Cardiac muscle cell (in vitro differentiated cells and primary cell): ENCODE measurements at places on chromosomes 16 and 17. TPM values are rescaled to one million over a fixed set of nuclear protein-coding genes. Genes with fewer than 3 reads are reported as not detected.

DNA sequence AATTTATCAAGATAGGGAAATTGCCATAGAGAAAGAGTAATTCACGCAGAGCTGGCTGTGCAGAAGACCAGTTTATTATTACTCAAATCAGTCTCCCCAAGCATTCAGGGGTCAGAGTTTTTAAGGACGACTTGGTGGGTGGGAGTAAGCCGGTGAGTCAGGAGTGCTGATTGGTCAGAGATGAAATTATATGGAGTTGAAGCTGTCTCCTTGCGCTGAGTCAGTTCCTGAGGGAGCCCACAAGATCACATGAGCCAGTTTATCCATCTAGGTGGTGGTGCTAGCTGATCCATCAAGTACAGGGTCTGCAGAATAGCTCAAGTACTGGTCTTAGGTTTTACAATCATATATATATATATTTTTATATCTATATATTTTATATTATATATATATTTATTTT, 6.0 kb upstream of the AQP8 start:
- no peak overlapping the region for H3K27ac ChIP-seq
- peak; percentile 54 for DNase-seq
- no peak overlapping the region for H3K4me3 ChIP-seq
- no peaks in the 10 kb centered on the region for H3K27me3 ChIP-seq
- peaks cover 6% of the 10 kb centered on the region for H3K4me1 ChIP-seq
- no peaks in the 10 kb centered on the region for H3K36me3 ChIP-seq

DNA sequence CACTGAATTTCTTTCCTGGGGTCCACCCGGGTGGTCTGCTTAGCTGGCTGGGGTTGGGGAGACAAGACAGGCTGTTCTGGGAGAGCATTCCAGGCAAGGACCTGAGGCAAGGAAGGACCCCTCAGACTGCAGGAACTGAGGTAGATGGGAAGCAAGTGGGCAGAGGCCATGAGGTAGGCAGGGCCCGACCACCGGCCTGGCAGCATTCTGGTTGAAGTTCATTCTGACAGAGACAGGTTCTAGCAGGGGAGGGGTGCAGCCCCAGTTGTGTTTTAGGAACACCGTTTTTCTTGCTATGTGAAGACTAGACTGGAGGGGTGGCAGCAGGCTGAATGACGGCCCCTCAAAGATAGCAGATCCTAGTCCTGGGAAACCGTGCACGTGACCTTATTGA, 17.5 kb downstream of the B9D1 start:
- no peak for DNase-seq
- H3K4me1 ChIP-seq = peaks cover 11% of the 10 kb centered on the region
- H3K27ac ChIP-seq = no peak overlapping the region
- no peak overlapping the region for H3K4me3 ChIP-seq

DNA sequence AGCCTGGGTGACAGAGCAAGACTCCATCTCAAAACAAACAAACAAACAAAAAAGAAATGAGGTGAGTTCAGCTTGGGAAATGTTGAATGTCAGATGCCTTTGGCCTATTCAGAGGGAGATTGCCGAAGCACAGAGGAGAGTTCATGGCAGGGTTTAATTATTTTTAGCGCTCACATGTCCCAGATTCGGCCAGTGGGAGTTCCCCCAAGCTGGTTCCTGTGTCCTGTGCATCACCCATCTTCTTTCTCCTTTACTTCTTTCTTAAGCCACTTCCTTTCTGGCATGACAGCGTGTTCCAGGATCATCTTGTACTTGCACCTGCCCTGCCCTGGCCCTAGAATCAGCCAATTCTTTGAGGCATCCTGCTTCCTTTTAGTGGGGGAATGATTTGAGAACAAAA, 9.2 kb downstream of the MPV17L start:
- H3K27me3 ChIP-seq = no peaks in the 10 kb centered on the region
- no peak overlapping the region for H3K27ac ChIP-seq
- no peak overlapping the region for H3K4me3 ChIP-seq
- H3K4me1 ChIP-seq = no peaks in the 10 kb centered on the region
- no peak for DNase-seq

DNA sequence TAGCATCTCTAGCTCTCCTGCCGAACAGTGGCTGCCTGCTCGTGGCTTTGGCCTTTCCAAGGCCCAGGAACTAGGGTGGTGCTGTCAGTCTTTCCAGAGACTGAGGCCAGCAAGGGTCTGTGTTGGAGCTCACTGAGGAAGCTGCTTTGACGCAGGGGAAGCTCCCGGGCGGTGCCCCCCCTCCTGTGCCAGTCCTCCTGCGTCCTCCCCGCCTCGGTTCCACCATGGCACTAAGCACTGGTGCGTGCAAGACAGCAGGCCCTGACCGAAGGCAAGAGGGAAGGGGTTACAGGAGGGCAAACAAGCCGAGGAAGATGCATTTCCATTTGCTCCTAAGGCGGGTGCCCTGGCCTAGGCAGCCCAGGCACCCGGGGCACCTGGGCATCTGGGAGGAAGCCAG, 4.5 kb downstream of the CYB561 start:
- no peak for DNase-seq
- H3K36me3 ChIP-seq = no peaks in the 10 kb centered on the region
- H3K27me3 ChIP-seq = peaks cover 6% of the 10 kb centered on the region
- H3K4me3 ChIP-seq = no peak overlapping the region

DNA sequence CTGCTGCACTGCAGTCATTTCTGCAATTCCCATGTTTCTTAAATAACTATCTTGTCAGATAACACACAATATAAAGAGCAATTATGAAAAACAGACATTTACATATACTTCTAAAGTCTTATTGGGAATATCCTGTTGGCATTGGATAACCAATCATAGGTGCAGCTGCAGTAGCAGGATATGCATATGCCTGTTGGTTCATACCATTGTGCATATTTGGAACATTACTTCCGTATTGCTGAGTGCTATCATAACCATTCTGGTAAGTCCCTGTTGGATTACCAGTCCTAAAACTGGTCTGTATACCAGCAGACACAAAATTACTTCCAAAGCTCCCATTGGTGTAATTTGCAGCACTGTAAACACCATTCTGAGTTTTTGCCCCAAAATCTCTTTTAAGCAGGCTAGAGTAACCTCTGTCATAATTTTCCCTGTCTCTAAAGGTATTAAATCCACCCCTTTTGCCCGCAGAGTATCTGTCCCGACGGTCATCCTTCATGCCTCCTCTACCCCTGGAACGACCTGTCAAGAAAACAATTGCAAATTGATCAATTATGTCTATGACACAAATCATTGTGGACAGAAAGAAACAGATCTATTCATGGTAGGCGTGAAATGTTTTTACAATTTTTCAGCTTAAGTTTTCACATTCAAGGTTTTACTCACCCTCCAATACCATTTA, 3.1 kb upstream of the POLG2 start:
- DNase-seq = peak; percentile 16
- H3K4me1 ChIP-seq = peaks cover 15% of the 10 kb centered on the region
- peaks cover 63% of the 10 kb centered on the region for H3K36me3 ChIP-seq
- H3K4me3 ChIP-seq = no peak overlapping the region
- H3K27me3 ChIP-seq = no peaks in the 10 kb centered on the region

DNA sequence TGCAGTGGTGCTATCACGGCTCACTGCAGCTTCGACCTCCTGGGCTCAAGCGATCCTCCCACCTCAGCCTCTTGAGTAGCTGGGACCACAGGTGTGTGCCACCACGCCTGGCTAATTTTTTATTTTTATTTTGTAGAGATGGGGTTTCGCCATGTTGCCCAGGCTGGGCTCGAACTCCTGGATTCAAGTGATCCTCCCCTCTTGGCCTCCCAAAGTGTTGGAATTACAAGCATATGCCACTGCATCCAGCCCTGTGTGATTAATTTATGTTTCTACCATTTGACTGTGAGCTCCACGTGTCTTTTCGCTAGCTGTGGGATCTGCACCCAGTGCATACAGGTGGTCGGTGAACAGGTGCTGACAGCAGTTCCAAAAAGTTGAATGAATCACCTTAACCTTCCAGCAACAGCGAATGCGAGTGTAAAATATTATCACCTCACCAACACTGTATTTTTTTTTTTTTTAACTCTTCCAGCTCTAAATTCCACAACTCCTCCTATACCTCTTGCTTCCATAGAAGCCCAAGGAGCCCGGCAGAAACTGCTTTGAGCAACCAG, 484 bp upstream of the NUDT7 start:
- H3K27ac ChIP-seq = no peak overlapping the region
- H3K4me1 ChIP-seq = peaks cover 6% of the 10 kb centered on the region
- H3K36me3 ChIP-seq = no peaks in the 10 kb centered on the region
- no peak for DNase-seq
- H3K4me3 ChIP-seq = no peak overlapping the region

- H3K4me1 ChIP-seq = peaks cover 80% of the 10 kb centered on the region
- H3K27ac ChIP-seq = peak overlapping the region; percentile 78
- no peaks in the 10 kb centered on the region for H3K27me3 ChIP-seq
- no peak for DNase-seq
- no peaks in the 10 kb centered on the region for H3K36me3 ChIP-seq
Observed at GRCh38 chr16:70696952-70697593, 11.2 kb upstream of the MTSS2 start.

- H3K4me3 ChIP-seq = no peak overlapping the region
- no peaks in the 10 kb centered on the region for H3K36me3 ChIP-seq
- no peak overlapping the region for H3K27ac ChIP-seq
- DNase-seq = no peak
- no peaks in the 10 kb centered on the region for H3K4me1 ChIP-seq
- no peaks in the 10 kb centered on the region for H3K27me3 ChIP-seq
Observed at GRCh38 chr17:83162035-83162745, 82.8 kb downstream of the METRNL start.

DNA sequence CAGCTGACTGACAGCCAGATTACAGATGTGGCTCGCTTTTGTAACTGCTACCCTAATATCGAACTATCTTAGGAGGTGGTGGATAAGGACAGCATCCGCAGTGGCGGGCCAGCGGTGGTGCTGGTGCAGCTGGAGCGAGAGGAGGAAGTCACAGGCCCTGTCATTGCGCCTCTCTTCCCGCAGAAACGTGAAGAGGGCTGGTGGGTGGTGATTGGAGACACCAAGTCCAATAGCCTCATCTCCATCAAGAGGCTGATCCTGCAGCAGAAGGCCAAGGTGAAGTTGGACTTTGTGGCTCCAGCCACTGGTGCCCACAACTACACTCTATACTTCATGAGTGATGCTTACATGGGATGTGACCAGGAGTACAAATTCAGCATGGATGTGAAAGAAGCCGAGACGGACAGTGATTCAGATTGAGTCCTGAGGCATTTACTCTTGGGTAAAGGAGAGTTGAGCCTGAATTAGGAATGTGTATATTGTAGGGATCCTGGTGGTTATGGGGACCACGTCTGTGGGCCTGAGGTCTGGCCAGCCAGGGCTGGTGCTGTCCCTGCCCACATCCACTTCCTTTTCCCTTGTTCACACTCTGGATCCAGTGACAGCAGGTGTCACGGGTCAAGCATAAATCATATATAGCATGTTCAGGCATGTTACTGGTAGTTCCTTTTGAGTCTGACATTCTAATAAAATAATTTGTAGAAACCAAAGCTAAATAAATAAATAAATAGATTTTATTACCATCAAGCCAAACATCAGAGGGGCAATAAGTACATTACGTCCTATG, 89.0 kb upstream of the SMURF2 start:
- no peaks in the 10 kb centered on the region for H3K27me3 ChIP-seq
- no peaks in the 10 kb centered on the region for H3K4me1 ChIP-seq

- H3K4me3 ChIP-seq = no peak overlapping the region
- H3K36me3 ChIP-seq = no peaks in the 10 kb centered on the region
- H3K27ac ChIP-seq = no peak overlapping the region
- DNase-seq = peak; percentile 38
- H3K4me1 ChIP-seq = no peaks in the 10 kb centered on the region
Observed at GRCh38 chr17:52027620-52028295, 130.8 kb downstream of the CA10 start.

- no peaks in the 10 kb centered on the region for H3K4me1 ChIP-seq
- no peaks in the 10 kb centered on the region for H3K36me3 ChIP-seq
- DNase-seq = peak; percentile 64
- no peaks in the 10 kb centered on the region for H3K27me3 ChIP-seq
- peak overlapping the region; percentile 38 for H3K4me3 ChIP-seq
- no peak overlapping the region for H3K27ac ChIP-seq
Observed at GRCh38 chr16:728131-728889, 1.4 kb downstream of the HAGHL start.

SP6 gene
- 5.8 and 6.3 TPM in 2 replicates for total RNA-seq

KCNG4 gene
- not detected in 2 replicates for total RNA-seq

SLFN14 gene
- 0.07 and 0.21 TPM in 2 replicates for total RNA-seq

ARL5C gene
- 0.12 TPM in 1 of 2 replicates, not detected in the other for total RNA-seq

GOT2 gene
- total RNA-seq = 99.2 and 116 TPM in 2 replicates
